ENCODE measurements at places on chromosomes 11 and 22.

DNA sequence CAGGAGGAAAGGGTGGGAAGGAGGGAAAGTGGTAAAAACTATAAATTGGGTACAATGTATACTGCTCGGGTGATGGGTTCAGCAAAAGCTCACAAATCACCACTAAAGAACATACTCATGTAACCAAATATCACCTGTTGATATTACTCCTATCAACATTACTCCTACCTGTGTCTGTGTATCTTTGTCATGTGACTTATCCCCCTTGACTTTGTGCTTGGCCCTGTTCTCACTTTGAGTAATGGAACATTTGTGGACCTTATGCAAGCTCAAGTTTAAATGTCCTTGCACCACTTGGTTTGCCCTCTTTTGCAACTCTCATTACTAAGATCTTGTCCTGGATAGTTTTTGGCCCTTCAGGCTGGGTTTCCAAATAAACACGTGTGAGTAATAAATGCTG, 39.0 kb downstream of the ZNF280B start:
- no peak for DNase-seq

DNA sequence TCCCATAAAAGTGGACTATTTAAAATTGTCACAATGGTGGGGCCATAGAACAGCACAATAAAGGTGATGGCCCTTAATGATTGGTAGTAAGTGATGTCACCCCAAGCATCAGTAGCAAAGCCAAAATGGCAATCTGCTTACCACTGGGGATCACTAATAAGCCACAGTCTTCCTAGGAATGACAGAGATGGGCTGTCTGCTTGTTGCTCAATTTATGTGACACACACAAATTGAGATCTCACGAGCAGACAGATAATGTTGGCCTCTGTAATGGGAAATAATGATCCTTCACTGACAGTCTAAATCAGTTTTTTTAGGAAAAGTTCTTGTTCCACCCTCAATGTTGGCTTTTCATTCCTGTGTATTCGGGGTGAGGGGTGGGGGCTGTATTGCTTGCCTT, 515.1 kb downstream of the BRD1 start:
- DNase-seq: no peak

DNA sequence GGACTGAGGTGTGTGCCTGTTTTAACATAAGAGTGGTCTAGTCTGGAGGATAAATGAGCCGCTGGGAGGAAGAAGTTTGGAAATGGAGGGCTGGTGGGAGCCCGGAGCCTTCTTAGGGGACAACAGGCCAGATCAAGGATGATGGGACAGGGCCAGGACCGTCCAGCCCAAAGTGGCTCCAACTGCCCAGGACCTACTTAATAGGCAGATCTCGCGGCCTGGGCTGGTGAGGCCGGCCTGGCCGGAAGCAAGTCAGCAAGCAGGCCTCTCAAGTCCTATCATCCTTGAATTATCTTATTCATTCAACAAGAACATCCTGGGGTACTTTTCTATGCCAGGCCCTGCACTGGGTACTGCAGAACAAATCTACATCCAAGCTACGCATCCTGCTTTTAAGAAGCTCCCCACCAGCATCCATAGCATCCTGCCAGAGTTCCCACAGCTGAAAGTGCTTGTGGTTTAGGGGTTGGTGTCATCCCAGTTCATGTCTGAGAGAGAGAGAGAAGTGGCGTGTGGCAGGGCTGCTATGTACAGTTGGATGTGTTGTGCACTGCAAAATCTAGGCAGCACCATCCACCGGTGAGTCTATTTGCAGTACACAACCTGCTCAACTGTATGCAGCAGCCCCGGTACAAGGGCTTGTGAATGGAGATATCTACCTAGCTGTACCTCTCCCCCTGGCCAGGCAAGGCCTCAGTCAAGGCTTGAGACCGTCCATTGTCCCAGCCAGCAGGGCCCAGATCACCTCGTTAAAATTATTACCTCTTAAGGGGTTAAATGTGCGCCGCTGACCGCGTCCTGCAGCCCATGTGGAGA, 82.1 kb downstream of the FBLN1 start:
- DNase-seq: no peak

- DNase-seq: no peak
Measured at GRCh38 chr11:86136538-86136937, 67.7 kb upstream of the PICALM start.

DNA sequence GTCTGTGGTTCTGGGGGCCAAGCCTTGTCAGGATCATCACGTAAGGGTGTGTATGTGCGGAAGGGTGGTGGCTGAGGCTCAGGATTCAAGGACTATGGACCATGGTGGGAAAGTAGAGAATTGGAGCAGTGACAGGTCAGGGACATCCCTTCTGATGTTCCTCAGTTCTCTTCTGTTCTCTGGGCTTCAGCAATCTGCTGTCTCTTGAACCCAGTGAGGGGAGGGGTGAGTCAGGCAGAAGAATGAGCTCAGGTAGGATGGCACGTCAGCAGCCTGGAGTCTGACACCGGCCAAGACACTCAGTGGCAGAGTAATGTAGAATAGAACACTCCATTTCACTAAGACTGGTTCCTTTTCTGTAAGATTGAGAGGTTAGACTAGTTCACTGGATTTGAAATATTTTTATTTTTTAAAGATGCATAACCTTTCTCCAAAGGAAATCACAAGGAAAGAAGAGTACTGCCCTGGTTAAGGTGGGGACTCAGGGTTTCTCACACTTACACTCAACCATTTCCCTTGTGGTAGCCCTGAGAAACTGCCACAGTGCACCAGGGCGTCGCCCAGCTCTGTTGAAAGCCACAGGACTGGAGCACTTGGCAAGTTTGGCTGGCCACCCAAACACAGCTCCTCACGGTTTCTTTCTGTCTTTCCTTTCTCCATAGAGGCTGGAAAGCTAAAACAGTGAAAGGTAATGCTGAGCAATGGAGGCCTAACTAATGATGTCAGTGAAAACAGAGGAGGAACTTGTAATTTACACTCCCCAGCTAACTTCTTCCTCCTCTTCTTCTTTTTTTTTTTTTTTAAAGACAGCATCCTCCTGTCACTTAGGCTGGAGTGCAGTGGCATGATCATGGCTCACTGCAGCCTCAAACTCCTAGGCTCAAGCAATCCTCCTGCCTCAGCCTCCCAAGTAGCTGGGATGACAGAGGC, 23.1 kb upstream of the MICAL2 start:
- no peak for DNase-seq

DNA sequence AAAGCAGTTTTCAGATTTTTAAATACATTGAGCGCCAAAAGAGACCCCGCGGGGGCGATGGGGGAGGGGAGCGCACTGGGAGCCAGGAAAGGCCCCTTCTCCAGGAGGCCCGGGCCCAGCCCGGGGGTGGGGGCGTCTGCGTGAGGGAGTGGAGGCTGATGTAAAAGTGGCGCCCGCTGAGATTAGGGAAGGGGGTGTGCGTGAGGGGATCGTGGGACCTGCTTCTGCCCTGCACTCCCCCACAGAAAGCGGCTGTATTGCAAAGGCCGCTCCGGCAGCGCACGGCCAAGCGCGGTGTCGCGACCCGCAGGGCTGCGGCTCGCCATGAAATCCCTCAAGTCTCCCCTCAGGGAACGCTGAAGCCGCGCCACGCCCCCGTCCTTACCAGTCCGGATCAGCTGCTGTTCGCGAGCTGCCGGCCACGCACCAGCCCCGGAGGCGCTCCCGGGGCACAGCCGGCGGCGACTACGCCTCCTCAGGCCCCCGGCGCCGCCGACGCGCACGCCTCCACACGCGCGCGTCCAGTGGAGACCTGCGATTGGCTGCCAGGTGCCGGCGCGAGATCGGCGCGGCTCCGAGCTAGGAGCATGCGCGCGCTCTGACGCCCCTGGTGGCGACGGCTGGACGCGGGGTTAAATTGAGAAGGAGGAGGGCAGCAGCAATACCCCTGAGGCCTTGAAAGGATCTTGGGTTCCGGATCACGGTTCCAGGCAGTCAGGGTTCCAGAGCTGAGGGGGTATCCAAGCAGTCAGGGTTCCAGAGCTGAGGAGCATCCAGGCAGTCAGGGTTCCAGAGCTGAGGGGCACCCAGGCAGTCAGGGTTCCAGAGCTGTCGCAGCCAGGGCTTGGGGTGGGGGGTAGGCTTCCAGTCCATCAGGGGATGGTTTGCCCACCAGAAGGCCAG, at the start of gene ZNF280B:
Gene ZNF280B (minus strand): TSS at position 469 of the 903 bp plus-strand sequence. CDS start 19,344 bp downstream, outside the sequence.
- DNase-seq: peak; percentile 63

- DNase-seq: no peak
Measured at GRCh38 chr11:20610825-20611224, 11.4 kb downstream of the SLC6A5 start.

GRCh38 chr11:9039863-9040262, 36.1 kb upstream of the NRIP3 start:
- DNase-seq: no peak

DNA sequence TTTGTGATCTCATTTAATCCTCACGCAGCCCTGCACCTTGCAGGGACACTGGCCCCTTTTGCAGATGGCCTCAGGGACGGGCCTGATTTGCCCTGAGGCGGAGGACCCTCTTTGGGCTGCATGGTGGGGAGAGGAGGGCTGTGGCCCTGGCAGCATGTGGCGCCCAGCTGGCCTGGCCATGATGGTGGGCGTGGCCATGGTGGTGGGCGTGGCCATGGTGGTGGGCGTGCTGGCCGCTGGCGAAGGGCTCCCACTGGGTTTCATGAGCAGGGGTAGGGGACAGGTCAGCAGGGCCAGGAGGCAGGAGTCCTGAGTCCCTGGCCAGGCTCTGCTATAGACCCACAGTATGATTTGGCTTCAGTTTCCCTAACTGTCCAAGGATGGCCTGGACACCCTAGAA, 13.1 kb downstream of the WNT11 start:
- DNase-seq: no peak

GRCh38 chr11:11456866-11457265, 103.8 kb upstream of the CSNK2A3 start:
- DNase-seq: no peak

GRCh38 chr11:82842019-82842418, 58.2 kb downstream of the PRCP start:
- no peak for DNase-seq

DNA sequence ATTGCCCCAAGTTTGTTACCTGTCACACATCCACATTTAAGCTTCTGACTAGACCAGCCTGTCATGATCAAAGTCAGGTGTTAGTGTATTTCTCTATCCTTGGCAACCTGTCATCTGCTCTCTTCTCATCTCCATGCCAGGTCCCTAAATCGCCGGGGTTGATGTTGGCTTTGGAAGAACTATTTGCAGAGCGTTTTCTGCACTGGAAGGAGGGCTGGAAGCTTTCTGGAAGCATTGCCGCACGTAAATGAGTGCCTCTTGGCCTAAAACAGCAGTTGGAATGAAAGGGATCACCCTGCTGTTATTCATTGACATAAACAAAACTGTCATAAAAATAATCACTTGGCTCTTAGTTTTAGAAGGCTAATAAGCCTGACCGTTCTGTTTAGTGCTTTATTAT, 1.4 kb downstream of the TTC12 start:
- DNase-seq: no peak

DNA sequence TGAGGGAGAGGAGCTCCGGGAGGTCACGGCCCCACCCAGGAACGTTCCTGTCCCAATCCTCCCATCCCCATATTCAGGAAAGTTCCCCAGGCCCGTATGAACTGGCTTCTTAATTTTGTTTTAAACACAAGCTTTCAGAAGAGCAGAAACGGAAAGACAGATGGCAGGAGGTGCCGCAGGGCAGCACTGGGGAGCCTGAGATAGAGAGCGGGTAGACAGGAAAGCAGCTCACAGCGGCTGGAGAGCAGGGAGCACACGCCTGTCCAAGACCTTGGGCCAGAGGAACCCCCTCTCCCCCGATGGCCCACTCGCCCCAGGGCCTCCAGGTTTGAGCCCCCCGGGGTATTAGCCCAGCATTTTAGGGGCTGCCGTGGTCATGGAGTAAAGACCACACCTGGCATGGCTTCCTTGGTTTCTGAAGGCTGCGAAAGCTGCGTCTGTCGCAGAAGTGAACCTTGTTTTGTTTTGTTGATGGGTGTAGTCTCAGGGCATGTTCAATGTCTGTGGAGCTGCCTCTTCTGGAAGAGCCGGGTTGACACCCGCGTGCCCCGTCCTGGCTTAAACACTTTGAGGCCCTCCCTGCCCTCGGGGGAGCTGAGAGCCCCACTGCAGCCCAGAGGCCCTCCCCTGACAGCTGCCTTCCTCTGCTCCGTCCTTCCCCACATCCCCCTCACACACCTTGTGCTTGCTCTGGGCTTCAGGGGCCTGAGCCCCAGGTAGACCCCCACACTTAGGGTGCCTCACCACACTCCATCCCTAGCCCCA, 17.9 kb upstream of the KCNQ1OT1 start:
- DNase-seq: no peak

DNA sequence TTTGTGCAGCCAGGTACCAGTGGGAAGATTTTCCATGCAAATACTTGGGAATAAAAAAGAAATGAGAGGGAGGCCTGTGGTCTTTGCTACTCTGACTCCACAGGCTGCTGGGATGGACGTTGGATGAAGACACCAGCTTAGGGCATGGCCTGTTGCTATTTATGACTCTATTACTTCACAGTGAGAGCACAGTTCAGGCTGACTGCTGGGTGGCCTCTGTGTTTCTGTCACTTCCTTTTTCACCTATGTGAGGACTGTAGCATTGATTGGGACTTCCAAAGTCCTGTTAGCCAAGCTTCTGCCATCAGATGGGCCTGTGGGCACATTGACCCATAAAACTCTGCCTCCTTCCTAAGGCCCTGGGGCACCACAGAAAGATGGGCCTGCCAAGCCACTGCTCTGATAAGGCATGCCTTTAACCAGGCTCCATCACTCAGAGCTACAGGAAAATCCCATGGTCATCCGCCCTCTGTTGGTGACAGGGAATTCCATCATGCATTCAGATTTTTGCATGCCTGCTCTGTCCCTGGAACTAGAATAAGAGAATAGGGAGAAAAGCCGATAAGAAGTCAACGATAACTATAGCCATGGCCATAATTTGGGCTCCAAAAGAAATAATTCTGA, 64.6 kb downstream of the KCNJ1 start:
- no peak for DNase-seq

GRCh38 chr11:114059278-114059983, at the start of gene ZBTB16:
TSS of gene ZBTB16 (plus strand) at chr11:114059711. CDS start at chr11:114063301, 3,590 bp downstream.
- DNase-seq: peak; percentile 39

DNA sequence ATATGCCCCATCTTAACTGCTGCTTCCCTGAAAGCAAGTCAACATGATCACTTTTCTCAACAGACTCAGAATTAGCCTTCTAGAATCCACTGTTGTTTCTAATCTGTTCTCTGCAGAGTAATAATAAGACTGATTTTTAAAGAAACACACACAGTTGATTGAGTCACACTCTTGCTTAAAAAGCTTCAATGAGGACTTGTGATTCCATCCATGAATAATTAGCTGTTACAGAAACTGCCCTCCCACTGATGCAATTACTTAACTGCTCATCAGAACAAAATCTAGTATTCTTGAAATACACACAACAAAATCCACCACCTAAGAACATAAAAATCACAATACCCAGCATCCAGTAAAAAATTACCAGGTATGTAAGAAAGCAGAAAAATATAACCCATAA, 100.5 kb upstream of the TIMP3 start:
- DNase-seq: no peak

GRCh38 chr11:62260261-62260953, 9.6 kb upstream of the SCGB2A2 start:
- no peak for DNase-seq

DNA sequence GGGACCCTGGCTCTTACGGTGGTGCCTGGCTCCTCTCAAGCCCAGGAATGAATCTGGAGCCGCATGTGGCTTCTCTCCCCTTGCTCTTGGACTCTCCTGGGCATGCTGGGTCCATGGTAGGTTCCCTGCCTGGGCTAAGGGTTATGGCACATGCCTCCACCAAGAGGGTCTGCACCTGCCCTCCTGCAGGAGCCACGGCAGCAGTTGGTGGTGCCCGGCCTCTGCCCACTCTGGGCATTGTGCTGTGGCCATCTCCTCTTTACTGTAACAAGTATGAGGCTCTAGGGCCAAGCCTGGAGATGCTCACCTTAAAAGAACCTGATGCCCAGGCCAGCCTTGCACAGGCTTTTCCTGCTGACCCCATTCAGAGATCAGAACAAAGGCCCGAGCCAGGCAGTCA, 104.0 kb upstream of the PITPNB start:
- no peak for DNase-seq
